Immature natural killer cell (primary cell): ENCODE measurements at places on chromosomes 13 and 19.

GRCh38 chr13:87769445-87769844 is 98.3 kb downstream of the SLITRK5 start:
- DNase-seq = no peak

DNA sequence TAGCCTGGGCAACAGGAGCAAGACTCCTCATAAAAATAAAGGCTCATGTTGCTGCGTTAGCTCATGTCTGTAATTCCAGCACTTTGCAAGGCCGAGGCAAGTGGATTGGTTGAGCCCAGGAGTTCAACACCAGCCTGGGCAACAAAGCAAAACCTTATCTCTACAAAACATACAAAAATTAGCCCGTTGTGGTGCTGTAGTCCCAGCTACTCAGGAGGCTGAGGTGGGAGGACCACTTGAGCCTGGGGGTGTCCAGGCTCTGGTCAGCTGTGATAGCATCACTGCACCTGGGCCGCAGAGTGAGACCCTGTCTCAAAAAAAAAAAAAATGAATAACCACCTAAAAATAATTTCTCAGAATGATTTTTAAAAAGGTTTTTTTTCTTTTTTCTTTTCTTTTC is 3.9 kb upstream of the NUDT19 start:
- DNase-seq = no peak

DNA sequence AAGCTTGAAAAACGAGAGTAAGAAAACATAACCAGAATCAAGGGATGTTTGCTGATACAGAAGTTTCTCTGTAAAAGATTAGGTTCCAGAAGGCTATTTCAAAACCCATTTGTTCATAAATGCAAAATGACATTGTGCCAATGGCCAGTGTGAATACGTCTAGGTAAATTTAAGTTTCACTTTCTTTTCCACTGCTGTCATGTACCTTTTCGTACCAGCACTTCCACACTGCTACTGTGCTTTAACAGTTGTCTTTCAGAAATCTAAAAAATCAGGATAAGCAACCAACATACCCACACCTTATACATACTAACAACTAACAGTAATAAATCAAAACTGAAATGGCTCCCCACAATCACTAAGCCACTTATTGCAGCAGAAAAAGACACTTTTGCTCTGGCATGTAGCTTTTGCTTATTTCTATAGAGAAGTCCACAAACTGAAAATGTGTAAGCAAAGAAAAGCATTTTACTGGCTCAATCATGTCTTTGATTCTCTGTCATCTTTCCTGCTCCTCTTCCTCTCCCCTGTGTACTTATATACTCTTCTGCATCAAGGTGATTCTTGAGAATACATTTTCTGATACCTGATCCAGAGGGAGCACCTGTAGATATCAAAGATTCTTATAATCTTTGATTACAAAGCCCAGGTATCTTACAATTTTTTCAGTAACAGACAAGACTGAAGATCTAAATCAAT is 34.3 kb downstream of the ELF1 start:
- peak; percentile 57 for DNase-seq

DNA sequence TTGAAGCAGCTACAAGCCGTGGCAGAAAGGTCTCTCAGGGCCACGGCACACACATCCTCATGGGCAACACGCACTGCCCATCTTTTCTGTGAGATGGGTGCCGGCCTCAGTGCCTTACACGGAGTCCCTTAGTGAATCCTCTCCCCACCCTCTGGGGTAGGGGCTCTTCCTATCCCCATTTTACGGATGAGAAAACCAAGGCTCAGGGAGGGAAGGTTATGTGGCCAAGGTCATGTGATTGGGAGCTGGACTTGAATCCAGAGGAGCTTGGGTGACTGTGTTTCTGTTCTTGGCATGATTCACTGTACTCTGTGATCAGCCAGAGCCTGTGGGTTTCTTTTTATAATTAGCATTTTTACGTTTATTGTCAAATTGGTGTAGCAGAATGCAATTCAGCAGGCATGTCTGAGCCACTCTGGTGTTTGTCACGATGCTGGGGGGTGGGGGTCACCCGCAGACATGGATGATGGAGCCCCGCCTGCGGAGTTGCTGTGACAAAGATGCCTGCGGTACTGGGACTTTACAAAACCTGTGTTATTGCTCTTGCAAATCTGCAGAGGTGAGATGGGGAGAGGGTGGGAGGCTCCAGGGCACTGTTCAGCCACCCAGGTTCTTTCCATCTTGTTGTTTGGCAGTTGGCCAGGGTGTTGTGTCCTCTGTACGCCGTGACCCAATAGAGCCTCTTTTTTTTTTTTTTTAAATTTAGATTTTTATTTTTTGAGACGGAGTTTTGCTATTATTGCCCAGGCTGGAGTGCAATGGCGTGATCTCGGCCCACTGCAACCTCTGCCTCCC is 4.5 kb downstream of the SCN1B start:
- no peak for DNase-seq

GRCh38 chr13:64051278-64051677 is 2635.6 kb upstream of the PCDH20 start:
- no peak for DNase-seq

DNA sequence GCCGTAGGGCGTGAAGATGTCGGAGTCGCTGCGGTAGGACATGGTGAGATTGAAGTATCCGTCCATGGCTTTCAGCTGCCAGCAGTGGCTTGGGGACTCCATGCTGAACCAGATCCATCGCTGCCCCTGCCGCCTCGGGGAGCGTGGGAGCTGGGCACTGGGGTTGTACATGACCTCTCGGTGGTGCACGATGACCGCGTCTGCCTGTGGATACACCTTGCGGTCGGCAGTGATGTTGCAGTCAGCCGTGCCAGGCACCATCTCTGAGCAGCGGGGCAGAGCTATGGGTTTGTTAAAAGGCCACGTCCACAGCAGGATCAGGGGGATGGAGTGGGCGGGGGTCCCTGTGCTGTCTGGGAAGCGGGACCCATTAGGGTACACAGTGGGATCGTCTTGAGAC is 7.4 kb downstream of the FUT6 start:
- DNase-seq = no peak

- no peak for DNase-seq
Measured at GRCh38 chr19:11265785-11266236, 3.5 kb upstream of the DOCK6 start.

DNA sequence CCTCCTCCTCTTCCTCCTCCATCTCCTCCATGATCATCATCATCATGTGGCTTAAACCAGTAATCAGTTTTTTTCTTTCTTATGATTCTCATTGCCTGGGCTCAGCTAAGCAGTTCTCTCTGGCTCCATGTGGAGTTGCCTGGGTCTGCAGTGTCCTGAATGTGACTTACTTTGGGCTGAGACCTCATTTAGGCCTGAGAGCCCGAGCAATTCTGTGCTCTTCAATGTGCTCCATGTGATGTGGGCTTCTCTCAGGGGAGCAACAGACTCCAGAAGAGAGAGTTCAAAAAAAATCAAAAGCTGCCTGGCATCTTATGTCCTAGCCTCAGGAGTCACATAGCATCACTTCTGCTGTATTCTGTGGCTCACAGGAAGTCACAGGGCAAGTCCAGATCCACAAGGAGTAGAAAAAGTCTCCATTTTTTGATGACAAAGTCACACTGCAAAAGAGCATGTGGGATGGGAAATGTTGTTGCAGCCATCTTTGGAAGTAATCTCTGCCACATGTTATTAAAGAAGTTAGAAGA is 128.7 kb downstream of the MAB21L1 start:
- no peak for DNase-seq

DNA sequence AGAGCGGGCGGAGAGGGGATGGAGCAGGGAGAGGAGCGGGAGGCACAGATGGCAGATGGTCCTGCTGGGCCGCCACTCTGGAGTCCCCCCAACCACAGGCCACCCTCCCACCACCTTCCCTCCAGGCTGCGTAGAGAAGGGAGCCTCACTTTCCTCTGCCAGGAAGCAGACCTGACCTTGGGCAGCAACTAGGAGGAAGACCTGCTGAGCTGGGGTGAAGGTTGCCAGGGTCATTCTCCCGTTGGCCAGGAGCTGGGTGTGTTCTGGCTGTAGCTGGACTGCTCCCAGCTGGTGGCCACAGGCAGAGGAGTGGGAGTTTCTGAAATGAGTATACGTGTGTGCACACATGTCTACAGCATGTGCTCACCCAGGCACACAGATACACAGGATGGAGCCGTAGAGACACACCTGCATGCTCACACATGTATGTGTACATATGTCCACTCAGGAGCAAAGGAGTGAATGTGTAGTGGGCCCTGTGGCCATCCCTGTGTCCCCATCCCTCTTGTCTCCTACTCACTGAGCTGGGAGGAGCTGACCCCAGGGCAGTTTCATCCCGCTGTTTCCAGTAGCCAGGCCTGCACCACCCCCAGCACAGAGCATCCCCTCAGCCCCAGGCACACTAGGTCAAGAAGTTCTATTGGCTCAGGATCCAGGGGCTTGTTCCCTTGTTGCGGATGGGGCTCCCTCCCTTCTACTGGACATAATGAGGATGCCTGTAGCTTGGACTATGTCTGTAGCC is 53.0 kb downstream of the CHST8 start:
- no peak for DNase-seq

DNA sequence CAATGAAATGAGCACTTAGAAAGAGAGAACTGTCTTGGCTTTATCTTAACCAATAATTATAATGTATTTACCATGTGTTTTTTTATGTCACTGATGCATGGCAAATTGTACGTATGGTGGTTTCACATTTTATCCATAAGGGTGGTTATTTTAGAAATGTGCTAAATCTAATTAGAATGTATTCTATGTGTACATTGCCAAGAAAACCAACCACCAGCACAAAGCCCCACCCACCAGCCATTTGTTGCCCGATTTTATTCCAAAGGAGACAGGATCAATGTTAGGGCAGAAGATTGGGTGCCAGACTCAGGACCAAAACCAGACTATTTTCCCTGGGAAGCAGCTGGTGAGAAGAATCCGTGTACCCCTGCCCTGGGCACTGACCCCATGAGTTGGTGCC is 63.0 kb upstream of the SOX1 start:
- DNase-seq = no peak

- peak; percentile 54 for DNase-seq
Measured at GRCh38 chr19:13764101-13764807, at the start of gene MRI1. Gene MRI1 (plus strand): TSS chr19:13764522. CDS start chr19:13764589, 67 bp downstream.

DNA sequence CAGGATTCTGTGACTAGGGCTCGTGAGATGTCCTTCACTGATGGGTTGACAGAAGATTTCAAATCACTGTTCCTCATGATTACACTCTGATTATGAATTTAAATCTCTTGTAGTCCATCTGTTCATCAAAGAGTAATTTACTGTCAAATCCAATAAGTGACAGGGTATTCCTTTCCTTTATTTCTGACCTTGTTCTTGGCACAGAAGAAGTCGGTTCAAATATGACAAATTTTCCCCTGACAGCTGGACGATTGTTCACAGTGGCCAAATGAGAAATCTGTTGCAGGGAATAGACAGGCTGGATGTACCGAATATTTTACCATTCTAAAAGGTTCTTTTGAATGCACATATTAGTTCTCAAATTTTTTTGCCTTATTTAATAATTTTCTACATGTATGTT is 767.3 kb upstream of the GPC6 start:
- no peak for DNase-seq

- DNase-seq = no peak
Measured at GRCh38 chr19:11814700-11815035, 595 bp downstream of the ZNF440 start.
